ENCODE measurements at places on chromosomes 2 and 18. TPM values are rescaled to one million over a fixed set of nuclear protein-coding genes. Genes with fewer than 3 reads are reported as not detected.

- peak; percentile 91 for DNase-seq
These were observed 95.7 kb upstream of the SLC39A10 start for GRCh38 chr2:195561116-195561921.

GRCh38 chr2:146229508-146230155, 1615.2 kb upstream of the ACVR2A start:
- no peak for DNase-seq

- no peak for DNase-seq
These were observed 33.0 kb upstream of the MEP1B start for GRCh38 chr18:32156855-32157254.

DNA sequence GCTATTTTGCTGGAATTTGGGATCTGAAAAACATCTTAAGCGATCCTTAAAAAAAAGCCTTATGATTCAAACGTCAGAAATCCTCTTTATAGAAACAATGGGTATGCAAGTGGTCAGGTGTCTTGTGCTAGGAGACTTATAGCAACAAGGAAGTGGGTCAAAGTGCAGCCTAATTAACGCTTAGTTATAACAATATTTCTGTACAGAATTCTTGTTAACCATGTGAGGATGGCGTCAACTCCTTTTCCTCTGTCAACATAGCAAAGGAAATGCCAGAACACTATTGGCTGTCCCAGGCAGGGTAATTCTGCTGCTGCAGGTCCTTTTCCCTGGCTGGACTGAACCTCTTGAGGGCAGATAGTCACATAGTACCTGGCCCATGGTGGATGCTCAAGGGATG, 189.4 kb downstream of the MSH2 start:
- DNase-seq, result no peak

GRCh38 chr2:101969723-101970122, 22.0 kb upstream of the IL1R2 start:
- no peak for DNase-seq

GRCh38 chr18:22912835-22913234, 20.3 kb upstream of the RBBP8 start:
- DNase-seq, result peak; percentile 70

GRCh38 chr2:181853696-181854095, 37.8 kb upstream of the ITPRID2 start:
- DNase-seq, result no peak

DNA sequence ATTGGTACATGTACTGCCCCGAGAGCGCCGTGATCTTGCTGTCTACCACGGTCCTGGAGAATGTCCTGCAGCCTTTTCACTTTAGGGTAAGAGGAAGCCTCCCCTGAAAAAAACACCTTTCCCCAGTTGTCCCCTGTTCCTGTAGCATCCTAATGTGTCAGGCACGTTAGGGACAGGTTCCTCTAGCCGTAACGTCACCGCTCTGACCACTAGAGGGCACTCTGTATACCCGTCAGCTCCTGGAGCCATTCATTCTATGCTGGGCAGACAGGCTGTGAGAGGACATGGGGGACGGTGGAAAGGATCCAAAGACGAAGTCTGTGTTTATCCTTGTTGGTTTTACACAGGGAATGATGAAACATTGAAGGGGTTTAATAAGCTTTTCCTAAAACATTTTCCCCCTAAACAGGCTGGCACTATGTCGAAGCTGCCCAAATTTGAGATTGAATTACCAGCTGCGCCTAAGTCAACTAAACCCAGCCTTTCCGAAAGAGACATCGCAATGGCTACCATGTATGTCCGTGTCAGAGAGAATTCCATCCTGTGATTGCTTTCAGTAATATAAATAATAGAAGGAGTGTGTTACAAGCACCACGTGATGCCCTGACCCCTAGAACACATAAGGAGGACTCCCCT, 12.7 kb downstream of the RMC1 start:
- DNase-seq, result no peak

LIMS3 gene
- total RNA-seq, result 1.2 TPM

EGR4 gene
- not detected for total RNA-seq

Measured in foreskin keratinocyte (primary cell).